ENCODE measurements at places on chromosomes 2 and 18.

- DNase-seq, result no peak
Measured at GRCh38 chr2:173350383-173350782, 4.3 kb upstream of the CDCA7 start.

GRCh38 chr18:73023975-73024374 is 156.2 kb upstream of the NETO1 start:
- no peak for DNase-seq

- no peak for DNase-seq
Measured at GRCh38 chr18:63307551-63308200, 11.9 kb downstream of the BCL2 start.

GRCh38 chr2:241763551-241764274 is 12.9 kb upstream of the GAL3ST2 start:
- no peak for DNase-seq

DNA sequence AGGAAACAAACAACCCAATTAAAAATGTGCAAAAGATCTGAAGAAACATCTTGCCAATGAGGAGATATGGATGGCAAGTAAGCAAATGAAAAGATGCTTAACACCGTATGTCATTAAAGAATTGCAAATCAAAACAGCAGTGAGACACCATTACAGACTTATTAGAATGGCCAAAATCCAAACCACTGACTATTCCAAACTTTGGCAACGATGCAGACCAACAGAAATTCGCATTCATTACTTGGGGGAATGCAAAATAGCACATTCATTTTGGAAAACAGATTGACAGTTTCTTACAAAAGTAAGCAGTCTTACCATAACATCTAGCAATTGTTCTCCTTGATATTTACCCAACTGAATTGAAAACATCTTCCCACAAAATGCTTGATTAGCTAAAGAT is 1118.7 kb downstream of the SUCLG1 start:
- DNase-seq, result no peak

DNA sequence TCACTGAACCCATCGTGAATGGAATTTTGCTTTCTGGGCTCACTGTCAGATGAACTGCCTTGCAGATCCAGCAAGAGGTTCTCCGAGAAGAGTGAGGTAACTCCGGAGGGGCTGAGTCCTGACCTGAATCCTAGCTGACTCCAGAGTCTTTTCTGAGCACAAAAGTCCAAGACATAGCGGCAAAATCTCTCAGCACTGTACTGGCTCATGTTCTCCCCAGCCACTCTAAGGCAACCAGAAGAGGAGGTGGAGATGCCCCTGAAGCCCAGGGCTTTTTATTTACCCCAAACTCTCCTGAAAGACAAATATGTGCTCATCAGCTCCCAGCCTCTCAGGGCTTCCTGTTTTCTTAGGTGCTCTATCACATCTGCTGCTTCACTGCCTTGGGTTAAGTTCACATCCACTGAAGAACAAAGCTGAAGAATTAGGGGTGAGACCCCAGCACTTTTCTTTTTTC is 221.8 kb downstream of the MREG start:
- no peak for DNase-seq

- DNase-seq, result no peak
Measured at GRCh38 chr2:179974761-179975160, 32.3 kb downstream of the CWC22 start.

GRCh38 chr18:1133541-1133940 is 228.9 kb downstream of the ADCYAP1 start:
- no peak for DNase-seq

GRCh38 chr2:47354013-47354847 is 48.7 kb upstream of the MSH2 start:
- peak; percentile 33 for DNase-seq

DNA sequence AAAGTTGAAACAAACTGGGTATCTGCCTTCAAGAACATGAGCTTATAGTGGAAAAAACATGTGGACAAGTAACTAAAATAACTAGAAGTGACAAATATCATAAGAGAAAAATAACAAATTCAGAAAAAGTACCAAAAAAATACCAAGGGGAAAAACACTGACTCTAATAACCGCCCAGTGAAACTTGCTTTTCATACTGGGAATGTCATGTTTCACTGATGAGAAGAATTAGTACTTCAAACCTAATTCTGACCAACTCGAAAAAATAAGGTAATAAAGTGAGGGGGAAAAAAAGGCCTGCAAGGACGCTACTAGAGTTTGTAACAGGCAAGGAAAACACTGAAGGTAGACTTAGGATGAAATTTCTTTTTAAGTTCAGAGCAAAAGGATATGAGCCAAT is 83.6 kb downstream of the RTTN start:
- no peak for DNase-seq

DNA sequence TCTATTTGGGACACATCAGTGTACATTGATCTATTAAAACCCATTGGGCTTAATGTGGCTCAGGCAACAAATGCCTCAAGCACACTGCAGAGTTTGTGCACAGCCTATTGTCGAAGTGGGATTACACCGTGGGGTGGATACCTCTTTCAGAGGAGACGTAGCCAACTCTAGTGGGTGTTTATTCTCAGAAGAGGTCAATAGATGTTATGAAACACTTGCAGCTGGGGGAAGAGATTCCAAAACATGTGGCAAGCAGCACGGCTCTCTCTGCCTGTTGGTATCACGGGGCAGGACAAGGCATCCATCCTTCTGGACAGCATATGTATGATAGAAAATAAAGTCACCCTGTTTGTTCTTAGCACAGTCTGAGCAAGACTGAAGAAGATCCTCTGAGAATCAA is 121.4 kb upstream of the COPS8 start:
- DNase-seq, result no peak

DNA sequence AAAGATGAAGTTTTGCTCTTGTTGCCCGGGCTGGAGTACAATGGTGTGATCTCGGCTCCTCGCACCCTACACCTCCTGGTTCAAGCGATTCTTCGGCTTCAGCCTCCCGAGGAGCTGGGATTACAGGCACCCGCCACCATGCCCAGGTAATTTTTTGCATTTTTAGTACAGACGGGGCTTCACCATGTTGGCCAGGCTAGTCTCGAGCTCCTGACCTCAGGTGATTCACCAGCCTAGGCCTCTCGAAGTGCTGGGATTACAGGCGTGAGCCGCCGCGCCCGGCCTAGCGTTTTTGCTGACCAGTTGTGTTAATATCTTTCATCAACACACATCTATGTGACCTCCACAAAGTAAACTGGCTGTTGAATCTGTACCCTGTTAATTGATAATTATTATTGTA is 49.4 kb upstream of the KLHL14 start:
- DNase-seq, result no peak

DNA sequence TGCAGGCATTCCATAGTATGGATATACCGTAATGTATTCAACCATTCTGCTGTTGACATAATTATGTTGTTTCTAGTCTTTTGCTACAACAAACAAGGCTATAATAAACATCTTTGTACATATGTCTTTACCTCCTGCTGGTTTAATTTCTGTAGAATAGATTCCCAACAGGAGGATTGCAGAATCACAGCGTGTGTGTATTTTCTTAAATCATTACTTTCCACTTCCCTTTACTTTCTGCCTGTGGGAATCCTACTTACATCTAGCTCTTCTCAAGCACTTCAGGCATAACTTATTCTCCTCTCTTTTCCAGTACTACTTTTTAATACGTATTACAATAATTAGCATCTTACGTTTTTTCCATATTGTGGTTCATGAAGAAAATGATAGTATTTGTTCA is 13.0 kb upstream of the RIOK3 start:
- DNase-seq, result no peak

- no peak for DNase-seq
Measured at GRCh38 chr2:154961676-154962075, 263.2 kb downstream of the KCNJ3 start.

DNA sequence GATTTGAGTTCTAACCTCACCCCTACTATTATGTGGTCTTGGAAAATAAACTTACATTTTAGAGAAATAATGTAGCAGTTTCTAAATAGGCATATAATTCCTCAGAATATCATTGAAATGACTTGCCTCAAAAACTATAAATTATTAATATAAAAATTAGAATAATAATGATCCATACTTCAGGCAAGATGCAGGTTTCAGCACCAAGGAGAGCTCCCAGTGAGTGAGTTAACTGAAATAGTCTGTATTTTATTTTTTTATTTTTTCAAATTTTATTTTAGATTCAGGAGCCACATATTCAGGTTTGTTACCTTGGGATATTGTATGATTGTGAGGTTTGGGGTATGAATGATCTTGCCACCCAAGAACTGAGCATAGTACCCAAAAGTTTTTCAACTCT is 472.2 kb upstream of the DCC start:
- DNase-seq, result no peak

- no peak for DNase-seq
Measured at GRCh38 chr18:24985586-24985985, 366.4 kb downstream of the ZNF521 start.

DNA sequence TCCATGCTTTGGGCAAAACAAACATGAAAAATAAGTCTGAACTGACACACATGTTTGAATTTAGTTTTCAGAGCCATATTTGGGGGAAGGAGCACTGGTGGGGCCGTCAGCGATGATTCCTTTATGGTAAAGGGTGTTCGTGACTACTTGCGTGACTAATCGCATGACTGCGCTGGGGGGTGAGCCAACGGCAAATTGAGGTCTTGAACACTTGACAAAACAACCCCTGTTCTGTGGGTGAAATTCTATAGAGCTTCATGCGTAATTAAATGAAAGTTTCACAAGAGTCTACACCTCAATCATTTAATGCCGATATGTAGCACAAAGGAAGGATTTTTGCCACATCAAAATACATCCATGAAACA is 127.5 kb upstream of the CYP1B1 start:
- DNase-seq, result no peak

GRCh38 chr2:135337071-135337470 is 193.9 kb downstream of the ZRANB3 start:
- no peak for DNase-seq

DNA sequence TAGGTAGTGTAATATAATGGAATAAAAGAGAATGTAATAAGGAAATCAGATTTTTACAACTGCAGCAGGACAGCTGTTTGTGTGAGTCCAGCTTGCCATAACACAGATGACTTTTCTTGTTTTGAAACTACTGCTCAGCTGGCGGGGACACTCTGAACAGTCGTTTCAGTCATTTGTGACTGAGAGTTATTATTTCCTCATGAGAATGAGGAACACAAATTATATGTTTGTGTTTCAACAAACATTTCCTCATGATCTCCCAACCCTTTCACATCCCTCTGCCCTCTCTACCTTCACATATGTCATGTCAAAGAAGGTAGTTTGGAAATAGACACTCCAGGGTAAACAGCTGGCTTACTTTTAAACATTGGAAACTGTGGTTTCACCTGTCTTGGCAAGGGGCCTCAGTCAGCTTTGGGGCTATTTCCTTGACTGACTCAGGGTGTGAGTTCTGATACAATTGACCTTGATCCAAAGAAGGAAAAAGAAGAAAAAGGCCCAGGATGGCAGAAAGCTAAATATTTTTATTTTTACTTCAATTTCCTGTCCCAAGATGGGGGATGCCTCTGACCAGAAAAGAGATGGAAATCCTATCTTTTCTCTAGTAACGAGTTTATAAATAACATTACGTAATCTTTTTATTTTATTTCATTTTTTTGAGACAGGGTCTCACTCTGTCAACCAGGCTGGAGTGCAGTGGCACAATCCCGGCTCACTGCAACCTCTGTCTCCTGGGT is 593 bp downstream of the SP140L start:
- DNase-seq, result no peak

DNA sequence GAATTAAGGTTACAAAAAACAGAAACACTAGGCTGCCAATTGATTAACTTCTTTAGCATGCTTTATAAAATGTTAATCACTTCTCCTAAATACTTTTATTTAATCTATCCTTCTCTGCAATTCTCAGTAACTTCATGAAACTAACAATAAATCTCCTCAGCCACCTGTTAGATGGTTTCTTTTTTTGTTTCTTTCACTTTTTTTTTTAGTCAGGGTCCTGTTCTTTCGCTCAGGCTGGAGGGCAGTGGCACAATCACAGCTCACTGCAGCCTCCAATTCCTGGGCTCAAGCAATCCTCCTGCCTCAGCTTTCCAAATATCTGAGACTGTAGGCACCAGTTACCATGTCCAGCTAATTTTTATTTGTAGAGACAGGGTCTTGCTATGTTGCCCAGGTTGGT is 213.4 kb upstream of the STK17B start:
- no peak for DNase-seq

- DNase-seq, result no peak
Measured at GRCh38 chr2:108949316-108950239, 39.4 kb downstream of the EDAR start.

DNA sequence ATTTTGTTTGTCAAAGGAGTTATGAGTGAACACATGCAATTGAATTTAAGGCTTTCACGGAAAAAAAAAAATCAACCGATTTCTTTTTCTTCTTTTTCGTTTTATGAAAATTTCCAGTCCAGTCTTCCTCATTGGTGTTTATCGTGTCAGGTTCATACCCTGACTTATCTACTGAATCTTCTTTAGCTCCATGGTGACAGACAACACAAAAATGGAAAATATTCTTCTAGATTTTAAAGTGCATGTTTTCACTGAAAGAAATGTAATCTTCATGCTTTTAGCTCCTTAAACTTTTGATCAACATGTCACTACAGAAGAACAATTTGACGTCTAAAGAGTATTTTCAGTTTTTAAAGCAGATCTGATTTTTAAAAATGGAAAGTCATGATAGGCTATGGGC is 14.7 kb downstream of the KCNE4 start:
- DNase-seq, result no peak

- DNase-seq, result no peak
Measured at GRCh38 chr2:156787517-156787916, 351.3 kb downstream of the GPD2 start.

DNA sequence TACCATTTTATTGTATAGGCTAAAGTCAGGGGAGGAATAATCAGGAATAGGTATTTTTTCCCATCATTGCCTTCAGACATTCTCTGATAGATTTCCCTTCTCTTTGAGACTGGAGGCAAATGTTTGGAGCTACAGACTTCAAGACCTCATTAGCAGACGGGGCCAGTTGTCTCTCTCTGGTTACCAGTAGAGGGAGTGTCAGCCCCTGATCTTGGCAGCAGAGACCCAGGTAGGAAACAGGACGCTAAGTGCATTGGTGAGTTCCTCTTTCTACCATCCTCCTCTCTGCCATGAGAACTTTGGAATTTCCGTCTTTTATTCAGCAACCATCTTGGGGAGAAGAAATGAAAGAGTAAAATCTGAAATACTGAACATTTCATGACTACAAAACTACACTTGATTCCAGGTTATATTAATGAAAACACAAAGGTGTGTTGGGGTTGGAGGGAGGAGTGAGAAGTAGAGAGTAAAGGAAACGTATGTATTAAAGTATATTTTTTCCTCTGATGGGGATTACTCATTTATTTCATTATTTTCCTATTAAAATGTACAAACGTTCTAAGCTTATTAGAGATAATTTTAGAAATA is 186.2 kb upstream of the GCFC2 start:
- DNase-seq, result peak; percentile 59

- no peak for DNase-seq
Measured at GRCh38 chr2:129329574-129329973, 649.9 kb upstream of the RAB6C start.

GRCh38 chr18:9260388-9261380 is 73.9 kb upstream of the TWSG1 start:
- DNase-seq, result no peak

DNA sequence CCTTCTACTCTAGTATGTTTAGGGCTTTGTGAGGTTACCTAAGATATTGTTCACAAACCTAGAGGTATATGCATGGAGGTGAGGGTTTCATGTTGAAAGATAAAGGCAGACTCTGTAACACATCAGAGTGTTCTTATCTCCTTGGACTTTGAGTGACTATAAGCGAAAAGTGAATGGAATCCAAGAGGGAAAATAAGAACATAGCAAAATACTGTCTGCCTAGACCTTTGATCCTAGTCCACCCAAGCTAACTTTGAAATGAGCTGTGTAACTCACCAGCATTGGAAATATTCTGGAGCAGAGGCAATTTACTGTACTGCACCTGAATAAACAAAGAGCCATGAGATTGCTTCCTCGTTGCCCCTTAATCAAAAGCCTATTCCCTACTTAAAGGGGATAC is 28.2 kb upstream of the GALNT1 start:
- no peak for DNase-seq

Data from HEK293T (cell line).